ENCODE measurements at places on chromosomes 2 and 18.

DNA sequence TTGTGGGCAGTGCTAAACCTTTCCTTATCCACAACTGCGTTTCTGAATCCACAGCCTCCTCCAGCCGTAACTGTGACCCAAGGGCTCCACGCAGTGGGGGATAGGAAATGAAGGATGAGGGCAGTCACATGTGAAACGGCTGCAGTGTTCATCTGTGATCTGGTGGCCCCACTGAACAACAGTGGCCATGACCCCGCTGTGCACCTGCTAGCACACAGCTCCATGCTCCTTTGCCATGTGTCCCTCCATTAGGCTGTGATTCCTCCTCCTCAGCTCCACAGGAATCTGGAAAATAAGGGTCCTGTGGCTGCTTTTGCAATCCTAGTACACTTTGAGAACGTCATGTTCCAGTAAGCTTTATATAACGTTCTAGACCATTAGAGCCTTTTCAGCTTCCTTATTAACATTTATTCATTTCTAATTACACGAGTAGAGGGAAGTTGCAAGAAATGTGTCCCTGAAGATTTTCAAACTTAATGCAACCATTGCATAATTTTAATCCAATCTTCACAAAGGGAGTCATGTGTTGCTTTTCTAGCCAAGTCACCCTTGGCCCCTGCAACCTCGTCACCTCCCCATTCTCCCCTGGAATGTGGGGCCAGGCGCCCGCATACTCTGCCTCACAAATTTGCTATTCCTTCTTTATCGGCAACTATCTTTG is 7.1 kb upstream of the NAPG start:
- H3K36me3 ChIP-seq = no peaks in the 10 kb centered on the region
- DNase-seq = no peak
- H3K4me3 ChIP-seq = no peak overlapping the region
- no peak overlapping the region for H3K27ac ChIP-seq
- H3K4me1 ChIP-seq = no peaks in the 10 kb centered on the region
- H3K27me3 ChIP-seq = peaks cover 8% of the 10 kb centered on the region

DNA sequence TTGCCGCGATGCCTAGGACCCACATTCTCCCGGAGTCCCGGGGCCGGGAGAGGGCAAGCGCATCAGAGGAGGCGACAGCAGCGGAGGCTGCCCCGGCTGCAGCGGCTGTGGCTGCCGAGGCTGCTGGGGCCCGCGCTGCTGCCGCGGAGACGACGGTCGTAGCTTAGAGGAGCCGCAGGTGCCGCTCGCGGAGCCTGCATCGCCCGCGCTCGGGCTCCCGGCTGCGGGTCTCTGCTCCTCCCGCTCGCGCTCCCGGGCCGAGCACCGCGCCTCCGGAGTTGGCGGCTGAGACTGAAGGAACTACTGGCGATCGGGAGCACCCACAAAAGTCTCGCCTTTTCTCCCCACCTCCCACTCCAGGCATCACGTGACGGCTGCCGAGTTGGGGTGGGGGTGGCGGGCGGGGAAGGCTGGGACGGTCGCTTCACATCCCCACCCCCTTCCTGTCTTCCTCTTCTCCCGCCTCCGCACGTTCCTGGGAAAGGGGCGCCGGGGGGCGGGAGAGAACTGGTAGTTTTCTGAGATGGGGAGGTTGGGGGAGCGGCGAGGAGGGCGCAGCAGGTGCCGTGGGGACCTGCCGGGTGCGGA is at the start of gene LYPD1:
LYPD1 (minus strand) TSS at position 298 of the 588 bp plus-strand sequence; CDS start at position 25, 273 bp downstream.
- DNase-seq = no peak
- no peaks in the 10 kb centered on the region for H3K36me3 ChIP-seq
- H3K27ac ChIP-seq = no peak within 1 kb of the TSS
- no peaks in the 10 kb centered on the region for H3K27me3 ChIP-seq
- H3K4me3 ChIP-seq = no peak within 1 kb of the TSS
- H3K4me1 ChIP-seq = no peaks in the 10 kb centered on the region

DNA sequence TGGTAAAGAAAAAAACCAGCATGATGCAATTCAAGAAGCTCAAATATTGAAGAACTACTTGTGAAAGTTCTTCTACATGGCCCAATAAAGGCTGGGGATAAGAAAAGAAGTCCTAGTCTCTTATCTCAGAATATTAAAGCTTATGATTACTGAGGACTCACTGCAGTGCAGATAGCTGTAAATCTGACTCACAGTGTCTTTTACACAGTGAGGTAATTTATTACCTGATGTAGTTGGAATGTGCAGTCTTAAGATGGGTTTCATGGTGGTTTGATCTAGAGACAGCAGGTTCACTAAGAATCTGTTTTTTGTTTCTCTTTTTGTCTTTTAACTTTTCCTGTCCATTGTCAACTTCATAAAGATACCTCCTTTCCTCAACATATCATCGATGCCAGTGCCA is 484.0 kb upstream of the MAP2 start:
- no peak for DNase-seq
- no peaks in the 10 kb centered on the region for H3K36me3 ChIP-seq
- no peaks in the 10 kb centered on the region for H3K4me1 ChIP-seq

- no peaks in the 10 kb centered on the region for H3K27me3 ChIP-seq
- DNase-seq = no peak
- H3K36me3 ChIP-seq = no peaks in the 10 kb centered on the region
- no peak overlapping the region for H3K27ac ChIP-seq
- H3K4me3 ChIP-seq = no peak overlapping the region
These were observed 22.4 kb upstream of the NAGK start for GRCh38 chr2:71045865-71046548.

- no peaks in the 10 kb centered on the region for H3K4me1 ChIP-seq
- no peak overlapping the region for H3K27ac ChIP-seq
- H3K4me3 ChIP-seq = no peak overlapping the region
- H3K36me3 ChIP-seq = no peaks in the 10 kb centered on the region
- no peak for DNase-seq
These were observed 34.3 kb downstream of the ADD2 start for GRCh38 chr2:70733646-70734180.

GRCh38 chr18:39660141-39660540 is 2094.5 kb upstream of the CELF4 start:
- no peaks in the 10 kb centered on the region for H3K36me3 ChIP-seq
- no peak overlapping the region for H3K27ac ChIP-seq
- no peak for DNase-seq

DNA sequence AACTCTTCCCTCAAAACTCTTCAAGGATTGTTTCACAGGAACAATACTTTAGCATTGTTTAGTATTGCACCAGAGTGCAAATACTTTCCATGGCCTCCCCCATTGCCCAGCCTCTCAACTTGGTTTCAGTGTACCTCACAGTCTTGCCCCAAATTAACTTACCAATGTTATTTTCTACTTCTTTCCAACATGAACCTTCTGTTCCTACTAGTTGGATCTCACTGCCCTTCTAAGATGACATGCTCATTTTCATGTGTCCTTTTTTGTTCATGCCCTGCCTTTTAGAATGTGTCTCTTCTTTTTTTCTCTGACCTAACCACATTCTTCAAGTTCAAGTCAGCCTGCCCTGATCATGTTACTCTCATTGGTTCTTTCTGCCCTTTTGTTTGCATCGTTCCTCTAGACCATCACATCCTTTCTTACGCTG is 4.1 kb downstream of the SPATS2L start:
- H3K27ac ChIP-seq = no peak overlapping the region
- H3K4me3 ChIP-seq = no peak overlapping the region

DNA sequence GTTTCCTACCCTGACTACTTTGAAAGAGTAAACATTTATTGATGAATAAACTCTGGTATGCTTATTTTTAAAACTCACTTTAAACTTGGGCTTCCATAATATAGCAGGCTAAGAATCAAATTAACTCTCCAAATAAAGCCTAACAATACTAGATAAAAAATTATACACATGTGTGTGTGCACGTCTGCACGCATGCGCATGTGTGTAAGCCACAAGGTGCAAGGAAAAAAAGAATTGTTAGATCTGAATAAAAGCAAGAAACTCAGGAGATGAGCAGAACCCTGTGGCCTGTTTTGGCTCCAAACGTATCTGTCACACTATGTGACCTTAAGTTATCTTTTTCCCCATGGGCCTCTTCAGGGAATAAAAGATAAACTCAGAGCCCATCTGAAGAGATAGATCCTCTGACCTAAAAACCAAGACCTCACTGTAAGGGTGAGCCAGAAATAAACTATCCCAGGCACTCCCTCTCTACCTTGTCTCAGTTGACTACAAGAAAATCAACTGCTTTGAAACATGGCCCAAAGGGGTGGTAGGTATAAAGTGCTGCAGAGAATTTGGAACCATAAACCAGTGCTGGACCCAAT is 6.3 kb downstream of the HDHD2 start:
- no peak for DNase-seq
- H3K4me3 ChIP-seq = no peak overlapping the region
- H3K27ac ChIP-seq = no peak overlapping the region
- H3K36me3 ChIP-seq = no peaks in the 10 kb centered on the region
- no peaks in the 10 kb centered on the region for H3K4me1 ChIP-seq

GRCh38 chr2:169009865-169010579 is 21.1 kb downstream of the ABCB11 start:
- no peaks in the 10 kb centered on the region for H3K27me3 ChIP-seq
- no peak overlapping the region for H3K4me3 ChIP-seq
- no peak for DNase-seq
- peaks cover 3% of the 10 kb centered on the region for H3K4me1 ChIP-seq
- H3K27ac ChIP-seq = no peak overlapping the region

GRCh38 chr2:216603884-216604245 is 29.4 kb upstream of the IGFBP2 start:
- H3K27me3 ChIP-seq = no peaks in the 10 kb centered on the region
- DNase-seq = no peak

All from effector memory CD4-positive, alpha-beta T cell (primary cell).